ENCODE measurements at places on chromosomes 2 and 18.
A peak's percentile ranks its signal among the peaks of the same experiment; 100 is the strongest.

DNA sequence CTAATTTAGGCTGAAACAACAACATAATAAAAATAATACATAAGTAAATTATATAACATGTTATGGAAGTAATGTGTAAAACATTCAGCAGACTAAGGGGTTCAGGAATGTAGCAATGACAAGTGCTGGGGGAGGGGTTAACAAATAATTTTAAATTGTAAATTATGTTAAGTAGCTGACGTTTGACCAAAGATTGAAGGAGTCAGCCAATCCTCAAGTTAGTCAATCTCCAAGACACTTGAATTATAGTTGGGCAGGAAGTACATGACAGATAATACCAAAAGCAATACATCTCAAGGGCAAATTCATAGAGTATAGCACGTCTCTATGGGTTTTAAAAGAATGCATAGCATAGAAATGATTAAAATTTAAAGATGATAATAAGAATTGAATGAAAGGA lies 89.1 kb downstream of the KCNH7 start:
- no peak for DNase-seq

DNA sequence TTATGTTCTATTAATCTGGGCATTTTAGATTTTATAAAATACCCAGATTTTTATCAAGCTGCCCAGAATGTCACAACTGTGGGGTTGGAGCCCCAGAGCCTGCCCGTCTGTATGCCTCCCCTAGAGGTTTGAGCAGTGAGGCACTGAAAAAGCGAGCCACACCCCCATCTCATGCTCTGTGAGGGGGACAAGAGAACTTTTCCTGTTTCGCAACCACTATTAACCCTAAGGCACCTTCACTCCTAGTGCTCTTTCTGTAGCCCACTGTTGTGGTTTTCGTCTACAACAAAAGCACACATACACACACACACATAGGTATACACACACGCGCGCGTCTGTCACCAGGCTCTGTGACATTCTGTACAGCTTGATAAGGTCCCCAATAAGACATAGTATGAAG lies 38.0 kb downstream of the DCDC2C start:
- no peak for DNase-seq

DNA sequence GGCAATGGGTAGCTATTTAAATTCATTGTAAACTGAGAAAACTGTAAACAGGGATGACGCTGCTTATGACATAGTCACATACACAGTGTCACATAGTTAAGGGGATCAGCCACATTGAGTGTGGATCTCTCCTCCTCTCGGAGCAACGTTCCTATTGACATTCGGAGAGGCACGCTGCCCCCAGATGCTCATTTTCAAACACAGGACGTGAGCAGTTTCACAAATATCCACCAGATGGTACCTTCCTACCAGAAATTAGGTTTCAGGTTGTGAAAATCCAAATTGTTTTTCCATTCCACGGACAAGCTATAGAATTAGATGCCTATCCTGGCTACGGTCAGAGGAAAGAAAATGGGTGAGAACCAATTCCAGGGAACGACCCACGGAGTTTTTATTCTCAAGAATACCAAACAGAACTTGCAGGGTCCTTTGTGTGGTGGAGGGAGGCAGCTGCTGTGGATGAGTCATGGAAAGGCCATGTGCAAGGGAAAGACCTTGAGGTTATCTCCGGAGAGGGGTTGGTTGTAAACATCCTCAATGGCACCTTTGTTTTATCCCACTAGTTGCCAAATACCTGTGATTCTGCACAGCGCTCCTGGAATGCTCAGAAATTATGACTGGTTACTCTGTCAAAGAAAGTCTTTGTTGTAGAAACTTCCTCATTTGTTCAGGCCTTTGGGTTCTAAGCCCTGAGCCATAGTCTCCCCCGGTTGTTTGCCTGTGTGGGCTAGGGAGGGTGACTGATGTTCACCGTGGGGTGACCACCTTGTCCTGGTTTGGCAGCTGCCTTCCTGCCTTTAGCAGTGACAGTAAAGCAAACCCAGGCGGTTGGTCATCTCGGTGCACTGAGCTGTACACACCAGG lies 88.0 kb downstream of the ACTR3 start:
- DNase-seq, result no peak

GRCh38 chr2:169203952-169204351 lies 134.6 kb downstream of the DHRS9 start:
- DNase-seq, result no peak

- no peak for DNase-seq
Measured at GRCh38 chr2:231674587-231675338, 33.6 kb upstream of the PTMA start.

GRCh38 chr18:49013291-49013691 lies 62.5 kb upstream of the SMAD7 start:
- DNase-seq, result no peak

DNA sequence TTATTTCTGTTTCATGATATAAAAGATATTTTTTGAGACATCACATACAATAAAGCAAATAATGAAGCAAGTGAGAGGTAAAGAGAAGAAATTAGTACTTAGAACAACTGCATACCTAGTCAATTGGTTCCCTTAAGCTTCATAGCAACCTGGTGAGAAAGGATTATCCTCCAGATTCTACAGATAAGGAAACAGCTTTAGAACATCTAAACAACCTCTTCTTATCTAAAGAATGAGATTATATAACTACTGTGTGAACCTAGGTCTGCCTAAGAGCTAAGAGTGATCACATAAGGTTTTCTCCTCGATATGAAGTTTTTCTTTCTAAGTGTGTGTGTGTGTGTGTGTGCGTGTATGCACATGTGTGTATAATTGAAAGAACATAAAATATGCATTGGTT lies 265.1 kb downstream of the NOL4 start:
- DNase-seq, result no peak

- DNase-seq, result peak; percentile 45
Measured at GRCh38 chr18:33231474-33232317, 208.8 kb downstream of the CCDC178 start.

- DNase-seq, result no peak
Measured at GRCh38 chr2:190820416-190820815, 60.2 kb upstream of the GLS start.

- DNase-seq, result no peak
Measured at GRCh38 chr2:208584378-208584985, 177.9 kb downstream of the PTH2R start.

DNA sequence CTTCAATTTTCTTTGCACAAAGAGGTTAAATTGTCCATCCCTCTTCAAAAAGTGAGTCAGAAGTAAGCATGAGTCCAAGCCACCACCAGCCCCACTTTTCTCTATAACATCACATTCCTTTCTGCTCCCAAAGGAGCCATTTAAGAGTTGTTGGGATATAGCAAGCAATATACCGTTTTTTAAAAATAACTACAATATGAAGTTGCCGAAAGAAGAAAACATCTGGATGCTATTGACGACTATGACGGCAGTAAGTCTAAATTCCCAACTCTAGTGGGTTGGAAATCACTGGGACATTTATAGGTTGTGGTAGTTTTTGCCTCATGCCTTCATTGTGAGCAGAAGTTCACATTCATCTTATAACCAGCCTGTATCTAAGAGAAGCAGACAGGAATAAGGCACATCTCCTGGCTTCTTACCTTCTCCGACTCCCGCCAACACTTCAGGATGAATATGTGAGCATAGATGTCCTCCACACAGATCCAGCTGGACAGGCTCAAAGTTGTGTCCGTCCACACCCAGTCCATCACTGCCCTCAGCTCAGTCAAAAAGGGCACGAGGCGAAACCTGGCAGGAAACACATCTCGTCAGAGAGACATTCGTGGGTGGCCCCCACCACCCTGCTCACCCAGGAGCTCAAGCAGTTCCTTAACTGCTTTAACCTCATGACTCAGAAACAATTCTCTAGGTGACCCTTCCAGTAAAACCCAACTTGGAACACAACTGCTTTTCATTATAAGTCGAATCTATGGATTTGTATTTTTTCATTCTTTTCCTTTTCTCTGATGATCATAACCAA lies 163.6 kb downstream of the NAPG start:
- no peak for DNase-seq

GRCh38 chr18:28712796-28713425 lies 536.0 kb upstream of the CDH2 start:
- DNase-seq, result no peak

DNA sequence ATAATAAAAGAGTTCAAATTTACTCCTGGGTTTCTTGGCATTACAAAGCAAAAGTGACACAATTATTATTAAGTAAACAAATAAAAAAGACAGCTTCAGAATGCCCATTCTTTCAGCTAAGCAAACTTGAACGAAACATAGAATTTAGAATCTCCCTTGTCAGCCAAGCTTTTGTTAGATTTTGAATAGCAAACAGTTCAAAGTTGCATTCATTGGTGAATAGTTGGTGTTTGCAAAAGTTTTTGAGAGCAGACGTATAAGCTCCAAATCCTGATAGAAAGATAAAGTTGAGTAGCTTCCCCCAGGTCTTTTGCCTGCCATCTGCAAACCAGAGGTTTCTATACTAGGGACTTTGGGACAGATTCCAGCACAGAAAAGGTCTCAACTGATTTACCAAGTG lies 434.3 kb upstream of the TNP1 start:
- no peak for DNase-seq

DNA sequence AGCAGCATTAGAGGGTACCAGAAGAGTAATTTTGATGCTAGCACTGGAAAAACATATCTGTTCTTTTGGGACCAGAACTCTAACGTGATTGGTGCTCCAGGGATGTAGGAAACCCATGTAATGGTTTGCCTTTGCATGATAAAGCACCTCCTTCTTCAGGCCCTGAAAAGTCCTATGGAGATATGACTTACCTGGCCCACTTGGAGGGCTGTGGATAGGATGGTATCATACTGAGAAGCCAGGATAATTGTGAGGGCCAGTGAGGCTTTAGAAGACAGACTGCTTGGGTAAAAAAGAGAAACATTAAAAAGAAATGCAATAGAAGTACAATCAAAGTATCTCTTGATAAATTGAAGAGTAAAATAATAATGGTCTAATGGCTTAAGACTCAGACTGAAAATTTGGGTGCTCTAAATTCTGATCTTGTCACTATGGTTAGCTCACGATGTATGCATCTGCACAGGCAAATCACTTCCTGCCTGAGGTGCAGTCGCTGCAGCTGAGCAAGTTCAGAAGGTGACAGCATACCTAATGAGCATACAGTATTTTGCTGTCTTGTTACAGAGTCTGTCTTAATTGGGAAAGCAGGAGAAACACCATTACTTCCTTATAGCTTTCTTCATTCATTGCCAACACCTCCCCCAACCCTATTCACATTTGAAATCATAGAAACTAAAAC lies 371.5 kb downstream of the NUP35 start:
- no peak for DNase-seq

DNA sequence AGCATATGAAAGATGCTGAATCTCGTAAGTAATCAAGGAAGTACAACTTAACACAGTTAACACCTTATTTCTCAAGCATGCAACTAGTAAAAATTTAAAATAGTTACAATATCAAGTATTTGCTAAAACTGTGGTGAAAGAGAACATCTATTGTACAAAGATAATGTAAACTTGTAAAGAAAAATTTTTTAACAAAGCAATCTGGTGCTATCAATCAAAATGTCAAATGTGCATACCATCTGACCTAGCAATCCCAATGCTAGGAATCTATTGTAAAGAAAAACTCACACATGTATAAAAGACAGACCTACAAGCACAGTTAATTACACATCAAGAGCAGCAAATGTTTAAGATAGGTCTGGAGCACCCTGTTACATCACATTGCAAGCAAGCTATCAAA lies 90.1 kb downstream of the SLC66A3 start:
- DNase-seq, result no peak

DNA sequence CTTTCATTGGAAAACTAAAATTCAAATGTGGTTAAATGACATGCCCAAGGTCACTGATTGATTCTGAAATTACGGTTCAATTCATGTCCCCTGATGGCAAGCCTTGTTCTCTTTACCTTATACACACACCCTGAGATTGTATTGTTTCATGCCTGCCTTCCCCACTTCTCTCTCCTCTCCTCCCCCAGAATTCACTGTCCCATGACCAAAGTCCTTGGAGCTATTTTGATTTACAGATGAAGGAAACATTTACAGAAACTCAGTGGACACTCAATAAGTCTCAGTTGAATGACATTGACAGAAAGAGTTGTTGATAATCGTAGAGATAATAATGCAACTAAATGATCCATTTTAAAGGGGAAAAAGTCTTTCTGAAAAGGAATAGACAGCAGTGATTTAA lies 33.1 kb upstream of the SIX2 start:
- no peak for DNase-seq

- no peak for DNase-seq
Measured at GRCh38 chr2:114056294-114057143, 166.6 kb downstream of the ACTR3 start.

DNA sequence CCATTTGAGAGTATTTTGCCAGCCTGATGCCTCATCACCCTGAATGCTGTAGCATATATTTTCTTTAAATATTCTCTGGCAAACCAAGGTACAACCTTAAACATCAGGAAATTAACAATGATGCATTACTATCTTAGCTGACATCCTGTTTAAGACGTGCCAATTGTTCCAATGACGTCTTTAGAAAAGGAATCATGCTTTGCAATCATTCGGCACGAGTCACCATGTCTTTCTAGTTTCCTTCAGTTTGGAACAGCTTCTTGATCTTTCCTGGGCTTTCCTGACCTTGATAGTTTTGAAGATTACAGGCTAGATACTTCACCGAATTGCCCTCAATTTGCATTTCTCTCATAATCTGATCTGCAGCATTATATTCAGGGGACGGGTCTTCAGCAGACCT lies 88.2 kb upstream of the GLI2 start:
- no peak for DNase-seq

DNA sequence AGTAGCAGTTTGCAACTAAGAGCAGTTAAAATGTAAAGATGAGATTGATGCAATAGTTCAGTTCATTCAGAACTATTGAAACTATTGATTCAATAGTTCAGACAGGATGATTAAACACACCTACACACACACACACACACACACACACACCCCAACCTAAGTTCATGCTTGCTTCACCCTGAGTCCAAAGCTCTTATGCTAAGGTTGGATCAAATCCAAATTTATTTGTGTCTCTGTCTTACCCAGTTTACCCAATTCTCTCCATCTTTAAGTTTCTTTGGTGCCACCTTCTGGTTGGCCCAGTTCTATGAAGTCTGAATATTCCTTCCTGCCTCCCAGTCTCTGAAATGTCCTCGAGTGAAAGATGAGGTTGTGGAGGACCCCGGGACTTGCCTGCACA lies 5.1 kb downstream of the SERPINB8 start:
- DNase-seq, result no peak

- DNase-seq, result no peak
Measured at GRCh38 chr2:132373391-132374135, 43.0 kb upstream of the GPR39 start.

DNA sequence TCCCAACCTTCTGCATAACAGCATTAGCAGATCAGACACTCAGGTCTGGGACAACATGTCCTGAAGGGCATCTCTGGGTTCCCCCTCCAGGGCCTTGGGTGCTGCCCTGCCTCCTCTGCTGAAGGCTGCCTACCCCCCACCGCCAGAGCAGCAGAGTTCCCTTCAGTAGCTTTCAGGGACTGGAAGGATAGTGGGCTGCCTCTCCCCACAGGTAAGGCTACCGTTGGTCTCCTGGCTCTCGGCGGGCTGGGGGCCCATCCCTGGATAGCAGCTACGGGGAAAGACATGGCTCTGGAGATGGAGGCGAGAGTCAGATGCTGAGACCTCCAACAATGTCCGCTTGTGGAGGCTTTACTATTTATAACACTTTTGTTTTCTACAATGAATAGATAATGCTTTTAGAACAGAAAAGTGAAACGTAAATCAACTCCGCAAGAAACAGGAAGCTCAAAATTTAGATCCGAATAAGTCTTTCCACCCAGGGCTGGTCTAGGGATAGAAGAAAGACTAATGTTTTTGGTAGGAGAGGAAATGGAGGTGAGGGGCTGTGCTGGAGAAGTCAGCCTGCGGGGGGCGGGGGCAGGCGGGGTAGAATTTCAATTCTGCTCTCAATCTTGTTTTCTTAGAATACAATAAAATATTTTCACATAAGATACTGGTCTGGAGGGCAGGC lies 58.4 kb downstream of the ARL4C start:
- no peak for DNase-seq

All from CMK (cell line).